HS-5 (cell line): ENCODE measurements at places on chromosomes 5 and 9.

DNA sequence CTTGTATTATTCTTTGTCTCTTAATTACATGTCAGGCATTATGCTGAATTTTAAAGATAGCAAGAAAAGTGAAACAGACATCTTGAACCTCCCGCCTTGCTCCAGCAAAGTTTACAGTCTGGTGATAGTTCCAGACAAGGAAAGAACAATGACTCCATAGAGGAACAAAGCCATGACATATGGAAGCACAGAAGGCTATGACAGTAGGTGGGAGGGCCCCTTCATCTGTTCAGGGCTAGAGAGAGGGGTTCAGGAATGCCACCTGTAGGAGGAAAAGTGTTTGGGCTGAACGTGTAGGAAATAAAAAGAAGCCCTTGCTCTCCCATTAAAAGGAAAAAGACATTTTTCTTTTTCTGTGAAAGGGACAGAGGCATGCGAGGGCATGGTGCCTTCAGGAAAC lies 315.6 kb downstream of the TRIM32 start:
- no peak for DNase-seq

DNA sequence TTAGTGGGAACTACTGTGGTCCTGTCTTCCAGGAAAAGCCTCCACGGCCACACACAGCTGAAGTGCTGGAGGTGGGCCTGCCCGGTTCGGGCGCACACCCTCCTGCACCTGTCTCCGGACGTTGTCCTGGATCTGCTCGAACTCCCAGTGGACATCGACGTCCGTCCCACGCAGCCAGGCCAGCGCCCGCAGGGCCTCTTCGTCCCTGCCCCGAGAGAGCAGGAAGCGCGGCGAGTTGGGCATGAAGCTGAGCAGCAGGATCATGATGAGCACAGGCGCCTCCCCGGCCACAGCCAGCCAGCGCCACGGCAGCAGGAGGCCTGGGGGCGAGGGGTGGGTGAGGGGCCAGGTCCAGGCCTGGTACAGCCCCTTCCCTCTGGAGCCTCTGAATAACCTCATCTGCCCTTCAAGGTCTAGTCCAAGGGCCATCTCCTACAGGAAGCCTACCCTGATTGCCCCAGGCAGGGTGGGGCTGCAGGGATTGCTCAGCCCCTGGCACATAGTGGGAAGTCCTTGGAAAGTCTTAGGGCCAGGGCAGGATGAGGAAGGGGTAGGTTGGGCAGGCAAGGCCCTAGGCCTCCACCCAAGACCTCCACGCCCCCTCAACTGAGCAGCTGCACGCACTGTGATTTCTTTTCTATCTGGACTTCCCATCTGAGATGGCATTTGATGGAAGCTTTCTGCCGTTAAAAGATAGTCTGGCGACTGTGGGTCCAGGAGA lies 3.4 kb downstream of the SLC2A6 start:
- DNase-seq, result no peak

DNA sequence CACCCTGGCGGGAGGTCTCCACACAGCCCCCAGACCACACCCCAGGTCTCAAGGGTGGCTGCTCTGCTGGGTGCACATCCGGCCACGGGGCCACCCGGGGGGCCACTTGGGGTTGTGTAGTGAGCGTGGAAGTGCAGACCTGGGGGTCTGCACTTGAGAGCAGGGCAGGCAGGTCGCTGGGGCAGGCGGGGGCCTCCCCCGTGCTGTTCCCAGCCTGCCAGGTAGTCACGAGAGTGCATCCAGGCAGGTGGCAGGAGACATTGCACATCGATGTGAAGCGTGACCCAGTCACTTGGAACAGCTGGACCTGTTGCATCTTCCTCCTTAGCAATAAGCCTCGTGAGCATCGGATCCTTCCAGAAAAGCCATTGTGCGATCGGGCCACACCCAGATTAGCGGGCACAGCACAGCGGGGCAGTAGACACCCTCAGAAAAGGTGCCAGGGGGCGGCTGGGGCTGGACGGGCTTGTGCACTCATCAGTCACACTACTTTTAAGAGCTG lies 4.8 kb upstream of the ENTPD8 start:
- no peak for DNase-seq

DNA sequence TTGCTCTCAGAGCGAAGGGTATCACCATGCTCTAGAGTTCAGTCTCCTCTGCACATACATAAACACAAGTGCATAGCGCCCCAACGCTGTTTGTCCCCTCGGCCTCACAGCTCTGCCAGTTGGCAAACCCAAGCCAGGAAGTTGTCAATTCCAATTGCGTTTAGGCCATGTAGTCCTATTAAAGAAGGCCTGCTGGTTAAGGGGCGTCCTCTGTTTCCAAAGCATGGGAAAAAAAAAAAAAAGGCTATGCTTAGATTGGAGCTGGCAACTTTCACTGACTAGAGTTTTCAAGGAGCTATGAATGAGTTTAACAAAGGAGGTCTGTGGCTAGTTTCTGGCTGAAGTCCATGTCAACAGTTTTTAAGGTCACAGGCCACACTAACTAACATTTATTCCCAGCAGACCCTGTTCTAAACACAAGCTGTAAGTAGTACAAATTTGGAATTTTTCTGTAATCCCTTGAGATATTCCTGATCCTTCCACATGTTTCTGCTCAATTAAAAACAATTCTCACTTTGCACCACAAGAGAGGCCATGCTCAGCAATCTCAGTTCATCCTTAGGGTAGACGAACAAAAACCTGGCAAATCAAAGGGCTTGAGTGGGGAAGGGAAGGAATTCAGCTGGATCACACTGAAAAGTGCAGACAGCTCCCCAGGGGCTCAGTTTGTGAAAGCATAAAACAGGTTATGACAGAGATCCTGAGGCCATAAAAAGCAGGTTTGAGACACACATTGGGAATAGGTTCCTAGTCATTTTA lies 187.7 kb downstream of the DENND1A start:
- DNase-seq, result no peak

DNA sequence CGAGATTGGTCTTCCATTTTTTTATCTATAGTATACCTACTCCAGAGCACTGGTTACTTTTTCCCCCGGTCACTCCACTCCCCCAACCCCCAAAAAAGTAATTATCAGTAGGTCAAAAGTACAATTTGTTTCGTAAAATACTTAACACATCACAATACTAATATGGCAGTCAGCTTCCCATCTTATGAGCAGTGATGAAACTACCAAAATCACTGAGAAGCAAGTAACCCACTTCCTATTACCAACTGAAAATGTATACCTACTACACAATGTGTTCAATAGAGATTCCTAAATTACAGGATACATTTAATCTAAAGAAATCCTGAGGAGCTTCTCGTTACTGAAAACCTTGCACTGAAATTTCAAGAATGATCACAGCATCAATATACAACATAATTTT lies 1.9 kb downstream of the CERT1 start:
- no peak for DNase-seq

DNA sequence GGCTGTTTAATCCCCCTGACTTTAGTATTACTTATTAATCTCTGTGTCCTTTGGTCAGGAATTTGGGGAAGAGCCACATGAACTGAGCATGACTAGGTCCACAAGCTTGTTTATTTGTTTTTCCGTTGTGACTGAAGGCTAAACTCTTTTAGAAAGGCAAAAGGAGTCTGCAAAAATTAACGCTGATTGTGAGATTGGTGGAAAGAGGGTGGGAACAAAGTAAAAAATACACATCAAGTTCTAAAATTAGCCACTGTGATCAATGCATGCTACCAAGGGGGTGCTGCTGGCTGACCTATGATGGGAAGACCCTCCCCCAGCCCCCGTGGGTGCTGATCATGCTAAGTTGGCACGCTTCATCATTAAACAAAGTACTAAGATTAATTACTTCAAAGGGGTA lies 356.8 kb downstream of the ADGRV1 start:
- no peak for DNase-seq

GRCh38 chr5:170327829-170328228 lies 30.3 kb upstream of the LCP2 start:
- no peak for DNase-seq

GRCh38 chr5:145465474-145466263 lies 369.5 kb downstream of the PRELID2 start:
- no peak for DNase-seq

DNA sequence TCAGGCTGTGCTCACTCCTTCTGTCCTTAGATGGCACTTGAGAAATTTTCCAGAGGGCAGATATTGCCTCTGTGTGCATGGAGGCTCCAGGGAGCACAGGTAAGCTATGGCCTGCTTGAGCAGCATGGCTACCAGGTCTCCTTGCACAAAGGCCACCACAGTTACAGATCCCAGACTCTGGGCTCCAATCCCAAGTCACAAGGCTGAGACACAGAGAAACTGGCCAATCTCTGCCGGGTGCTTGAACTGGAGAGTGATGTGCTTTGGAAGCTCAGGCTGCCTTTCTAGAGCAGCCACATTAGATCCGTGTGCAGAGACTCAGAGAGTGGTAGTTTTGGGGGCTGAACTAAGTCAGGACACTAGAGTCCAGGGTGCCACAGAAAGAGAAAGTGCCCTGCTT lies 145.7 kb downstream of the SEMA6A start:
- DNase-seq, result no peak

- DNase-seq, result peak; percentile 18
These were observed 73.9 kb downstream of the RORB start for GRCh38 chr9:74570879-74571512.

DNA sequence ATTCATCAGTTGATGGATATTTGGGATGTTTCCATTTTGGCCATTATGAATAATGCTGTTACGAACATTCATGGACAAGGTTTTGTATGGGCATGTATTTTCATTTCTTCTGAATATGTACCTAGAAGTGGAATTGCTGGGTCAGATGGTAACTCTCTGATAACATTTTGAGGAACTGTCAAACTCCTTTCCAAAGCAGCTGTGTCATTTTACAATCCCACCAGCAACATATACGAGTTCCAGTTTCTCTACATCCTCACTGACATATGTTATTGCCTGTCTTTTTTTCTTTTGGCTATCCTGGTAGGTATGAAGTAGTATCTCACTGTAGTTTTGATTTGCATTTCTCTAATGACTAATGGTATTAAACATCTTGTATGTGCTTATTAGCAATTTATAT lies 86.7 kb downstream of the PRKACG start:
- no peak for DNase-seq

DNA sequence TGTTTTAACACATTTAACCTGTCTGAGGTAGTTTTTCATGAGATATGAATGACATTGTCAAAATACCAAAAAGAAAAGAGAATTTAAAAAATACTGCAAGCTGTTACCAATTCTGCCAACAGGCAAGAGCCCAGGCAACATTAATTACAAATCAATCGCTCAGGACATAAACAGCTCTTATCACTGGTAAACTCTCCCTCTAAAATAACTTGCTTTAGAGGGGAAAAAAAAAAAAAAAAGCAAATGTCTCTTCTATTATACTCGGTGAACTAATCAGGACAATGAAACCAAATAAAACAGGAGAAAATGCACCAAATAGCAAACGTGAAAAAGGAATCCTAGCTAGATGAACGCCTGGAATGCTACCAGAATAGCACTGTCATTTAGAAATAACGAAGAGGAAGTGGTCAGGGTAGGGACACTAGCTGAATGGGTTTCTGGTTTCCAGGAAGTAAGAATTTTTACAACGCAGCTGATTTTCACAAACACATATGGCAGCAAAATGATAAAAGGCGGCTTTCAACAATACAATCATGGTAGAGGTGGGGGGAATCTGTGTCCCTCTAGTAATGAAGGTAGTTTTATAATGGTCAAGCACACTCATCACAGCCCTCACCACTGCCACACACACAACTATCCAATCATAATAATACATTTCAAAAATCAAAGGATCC lies 94.9 kb downstream of the DENND1A start:
- DNase-seq, result no peak

- no peak for DNase-seq
These were observed 21.3 kb upstream of the LMX1B start for GRCh38 chr9:126592461-126592860.

GRCh38 chr9:134688231-134688630 lies 46.6 kb downstream of the COL5A1 start:
- DNase-seq, result no peak

GRCh38 chr5:106749826-106750225 lies 920.9 kb downstream of the EFNA5 start:
- DNase-seq, result no peak

DNA sequence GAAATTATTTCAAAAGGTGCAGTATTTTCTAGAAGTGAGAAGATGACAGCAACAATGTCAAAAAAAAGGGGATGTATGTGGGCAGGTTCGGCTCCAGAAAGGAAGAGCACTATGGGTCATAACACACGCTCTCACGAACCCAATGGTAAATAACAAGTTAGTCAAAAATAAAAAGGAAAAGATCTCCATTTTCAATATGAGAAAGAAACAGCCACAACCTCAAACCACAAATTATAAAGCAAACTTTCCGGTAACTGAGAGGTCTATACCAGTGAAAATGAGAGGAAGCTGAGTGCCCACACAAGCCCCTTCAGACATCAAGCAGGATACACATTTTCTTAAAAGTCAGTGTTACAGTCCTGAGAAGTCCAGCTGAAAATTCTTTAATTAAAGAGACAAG lies 398.5 kb upstream of the RPS23 start:
- DNase-seq, result no peak

DNA sequence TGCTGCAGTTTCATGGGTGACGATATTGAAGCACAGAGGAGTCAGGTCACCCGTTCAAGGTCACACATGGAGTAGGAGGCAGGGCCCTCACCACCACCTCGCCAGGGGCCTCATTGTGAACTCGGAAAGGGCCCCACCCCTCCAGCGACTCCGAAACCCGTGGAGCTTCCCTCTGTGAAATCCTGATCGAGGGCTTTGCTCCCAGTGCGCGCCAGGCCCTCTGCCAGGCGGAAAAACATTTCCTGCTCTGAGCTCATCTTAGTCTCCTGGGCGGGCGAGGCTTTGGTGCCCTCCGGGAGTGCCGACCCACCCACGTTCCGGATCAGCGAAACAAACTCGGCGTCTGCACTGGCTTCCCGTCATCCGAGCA lies 75.0 kb upstream of the FCN1 start:
- no peak for DNase-seq

DNA sequence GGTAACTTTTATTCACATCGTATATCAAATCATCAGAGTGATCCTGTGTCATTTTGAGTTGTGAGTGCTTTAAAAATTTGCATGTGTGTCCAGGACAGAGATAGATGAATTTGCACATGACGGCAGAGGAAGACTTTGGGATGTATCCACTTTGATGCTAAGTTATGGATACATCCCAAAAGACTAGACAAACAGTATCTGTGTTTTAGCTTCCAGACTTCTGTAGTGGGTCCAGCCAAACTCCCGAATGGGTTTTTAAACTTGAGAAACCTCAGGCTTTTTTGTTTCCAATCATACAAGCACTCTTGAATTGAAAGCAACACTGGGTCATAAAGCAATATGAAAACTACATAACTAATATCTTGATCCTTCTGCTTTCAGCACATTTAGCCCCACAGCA lies 213.8 kb downstream of the C9orf152 start:
- DNase-seq, result no peak

DNA sequence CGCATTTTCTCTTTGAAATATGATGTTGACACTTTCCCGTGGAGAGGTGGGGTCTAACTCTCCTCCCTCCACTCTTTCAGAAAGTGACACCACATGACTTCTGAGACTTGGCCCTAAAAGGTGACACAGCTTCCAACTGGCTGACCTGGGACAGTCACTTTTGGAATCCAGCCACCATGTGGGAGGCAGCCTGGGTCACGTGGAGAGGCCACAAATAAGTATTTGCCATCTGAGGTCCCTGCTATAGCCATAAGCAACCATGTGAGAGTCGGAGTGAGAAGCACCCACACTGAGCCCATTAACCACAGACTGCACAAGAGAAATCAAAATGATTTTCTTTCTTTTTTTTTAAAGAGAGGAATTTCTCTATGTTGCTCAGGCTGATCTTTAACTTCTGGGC lies 4.1 kb upstream of the PHYKPL start:
- no peak for DNase-seq

GRCh38 chr5:61352180-61352579 lies 20.1 kb downstream of the ZSWIM6 start:
- no peak for DNase-seq
